Fibroblast of skin of left biceps (primary cell): ENCODE measurements at places on chromosomes 1 and 21.

GRCh38 chr1:79497193-79497773 lies 490.8 kb upstream of the ADGRL4 start:
- DNase-seq: peak; percentile 14

DNA sequence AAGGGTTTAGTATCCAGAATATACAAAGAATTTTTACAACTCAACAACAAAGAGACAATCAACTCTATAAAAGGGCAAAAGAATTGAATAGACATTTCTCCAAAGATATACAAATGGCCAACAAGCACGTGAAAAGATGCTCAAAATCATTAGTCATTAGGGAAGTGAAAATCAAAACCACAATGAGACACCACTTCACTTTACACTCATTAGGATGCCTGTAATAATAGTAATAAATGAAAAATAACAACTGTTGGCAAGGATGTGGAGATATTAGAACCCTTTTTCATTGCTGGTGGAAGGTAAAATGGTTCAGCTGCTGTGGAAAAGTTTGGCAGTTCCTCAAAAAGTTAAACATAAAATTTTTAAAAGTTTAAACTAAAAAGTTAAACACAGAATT lies 7.0 kb upstream of the ABCD3 start:
- no peak for DNase-seq

DNA sequence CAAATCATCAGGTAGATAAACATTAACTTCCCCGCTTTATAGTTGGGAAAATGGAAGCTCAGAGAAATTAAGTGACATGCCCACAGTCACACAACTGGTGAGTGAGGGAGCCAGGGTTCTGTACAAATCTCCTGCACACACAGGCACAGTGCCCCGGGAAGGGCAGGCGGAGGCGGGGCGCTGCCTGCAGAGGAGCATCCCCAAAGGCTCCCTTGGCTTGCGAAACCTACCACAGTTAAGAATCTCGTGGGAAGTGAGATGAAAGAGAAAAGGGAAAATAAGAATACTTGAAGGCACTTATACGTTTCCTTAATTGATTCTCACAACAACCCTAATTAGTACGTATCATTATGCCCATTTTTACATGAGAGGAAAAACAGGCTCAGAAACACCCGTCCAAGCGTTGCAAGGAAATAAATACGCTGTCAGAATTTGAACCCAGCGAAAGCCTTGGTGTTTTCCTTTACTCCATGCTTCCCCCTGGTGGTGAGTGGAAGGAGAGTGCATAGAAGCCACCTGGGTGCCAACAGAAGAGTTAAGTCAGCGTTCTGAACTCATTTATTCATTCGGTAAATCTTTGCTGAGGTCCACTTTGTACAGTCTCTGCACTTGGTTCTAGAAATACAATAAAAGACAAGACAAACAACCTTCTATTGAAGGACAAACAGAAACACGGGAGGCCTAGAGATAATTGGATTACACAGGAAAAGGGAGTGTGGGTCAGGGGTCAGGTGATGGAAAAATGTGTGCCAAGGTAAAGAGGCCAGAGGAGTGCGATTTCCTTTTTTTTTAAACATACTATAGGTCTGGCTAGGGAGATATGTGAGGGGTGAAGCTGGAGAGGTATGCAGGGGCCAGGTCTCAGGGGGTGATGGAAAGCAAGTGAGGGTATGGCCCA lies 28.4 kb downstream of the ACP6 start:
- DNase-seq: no peak

- no peak for DNase-seq
Measured at GRCh38 chr1:93143136-93143535, 37.1 kb downstream of the TMED5 start.

- no peak for DNase-seq
Measured at GRCh38 chr1:45385302-45385701, 45.1 kb upstream of the MUTYH start.

- DNase-seq: no peak
Measured at GRCh38 chr1:5640845-5641244, 351.4 kb downstream of the NPHP4 start.

DNA sequence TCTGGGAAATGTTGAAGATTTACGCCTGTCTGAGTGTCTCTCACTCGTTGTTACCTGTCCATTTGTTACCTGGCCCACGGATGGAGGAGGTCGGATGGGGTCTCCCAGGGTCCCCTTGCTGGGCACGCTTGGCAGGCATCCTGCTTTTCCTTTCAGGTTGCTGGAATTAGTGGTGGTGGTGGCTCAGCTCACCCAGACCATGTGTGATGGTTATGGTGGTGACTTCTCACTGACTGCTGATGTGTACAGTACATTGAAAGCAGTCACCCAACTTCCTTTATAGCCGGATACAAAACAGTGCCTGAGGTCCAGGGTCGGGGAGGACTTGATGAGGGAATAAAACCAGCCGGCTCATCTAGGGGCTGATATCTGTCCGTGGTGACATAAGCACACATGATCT lies 19.5 kb downstream of the MAPKAPK2 start:
- DNase-seq: no peak

DNA sequence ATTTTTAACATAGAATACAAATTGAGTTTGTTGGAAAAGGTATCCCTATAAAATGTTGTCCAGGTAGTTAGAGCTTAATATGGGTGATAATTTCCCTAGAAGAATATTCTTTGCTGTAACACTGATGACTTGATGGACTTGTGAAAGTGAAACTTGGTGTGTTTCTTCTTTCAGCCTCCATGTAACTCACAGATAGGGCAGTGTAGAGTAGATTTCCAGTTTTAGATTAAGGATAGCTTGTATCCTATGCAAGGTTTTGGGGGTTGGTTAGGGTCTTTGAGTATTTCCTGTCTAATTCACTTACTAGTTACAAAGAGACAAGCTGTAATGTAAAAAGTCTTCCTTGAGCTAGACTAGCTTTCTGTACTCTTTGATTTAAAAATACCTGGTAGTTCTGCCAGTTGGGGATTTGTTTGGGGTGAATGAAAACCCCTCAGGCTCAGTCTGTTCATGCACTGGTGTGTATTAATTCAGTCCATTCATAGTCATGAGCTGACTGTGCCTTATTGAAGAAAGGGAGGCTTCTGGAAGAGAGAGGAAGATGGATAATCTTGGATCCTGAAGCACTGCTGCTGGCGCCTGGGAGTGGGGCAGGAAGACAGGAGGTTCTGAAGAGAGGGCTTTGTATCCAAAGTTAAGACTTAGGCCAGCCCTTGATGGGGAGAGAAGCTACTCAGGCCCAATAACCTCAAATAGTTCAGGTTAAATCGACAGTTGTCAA lies 83.6 kb downstream of the CAMTA1 start:
- no peak for DNase-seq
